Activated naive CD8-positive, alpha-beta T cell treated with anti-CD3 and anti-CD28 coated beads, Interleukin-2, amount 10 ng/mL, durations not matched to agents 7 days and 5 days (primary cell): ENCODE measurements at places on chromosomes 6 and 20. TPM values are rescaled to one million over a fixed set of nuclear protein-coding genes. Genes with fewer than 3 reads are reported as not detected.

GRCh38 chr6:4478098-4478497 lies 298.1 kb upstream of the CDYL start:
- DNase-seq: no peak

DNA sequence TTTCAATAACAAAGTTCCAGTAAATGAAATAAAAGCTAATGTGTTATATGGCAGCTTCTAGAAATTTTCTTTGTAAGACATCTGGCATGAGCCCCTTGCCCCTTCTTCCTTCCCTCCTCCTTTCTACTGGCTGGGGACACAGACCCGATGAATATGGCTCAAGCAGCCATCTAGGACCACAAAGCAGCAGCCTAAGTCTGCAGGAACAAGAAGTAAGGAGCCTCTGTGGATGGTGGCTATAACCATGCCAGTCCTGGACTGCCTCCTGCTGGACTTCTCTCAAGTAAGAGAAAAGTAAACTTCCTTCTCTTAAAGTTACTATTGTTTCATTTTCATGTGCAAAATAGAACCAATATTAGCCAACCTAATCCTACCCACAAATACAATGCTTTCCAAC lies 114.9 kb upstream of the DST start:
- DNase-seq: no peak

The NHLRC1 gene
- total RNA-seq: 0.64 TPM

The COL11A2 gene
- total RNA-seq: 1.1 TPM

The HECA gene
- total RNA-seq: 78.2 TPM
